Left kidney (tissue), 8 donors: ENCODE measurements at places on chromosomes 12 and 14. TPM values are rescaled to one million over a fixed set of nuclear protein-coding genes. Genes with fewer than 3 reads are reported as not detected.

PEBP1 gene
- 263 TPM for polyA plus RNA-seq

SLC2A14 gene
- polyA plus RNA-seq, result 0.67 TPM

DNA sequence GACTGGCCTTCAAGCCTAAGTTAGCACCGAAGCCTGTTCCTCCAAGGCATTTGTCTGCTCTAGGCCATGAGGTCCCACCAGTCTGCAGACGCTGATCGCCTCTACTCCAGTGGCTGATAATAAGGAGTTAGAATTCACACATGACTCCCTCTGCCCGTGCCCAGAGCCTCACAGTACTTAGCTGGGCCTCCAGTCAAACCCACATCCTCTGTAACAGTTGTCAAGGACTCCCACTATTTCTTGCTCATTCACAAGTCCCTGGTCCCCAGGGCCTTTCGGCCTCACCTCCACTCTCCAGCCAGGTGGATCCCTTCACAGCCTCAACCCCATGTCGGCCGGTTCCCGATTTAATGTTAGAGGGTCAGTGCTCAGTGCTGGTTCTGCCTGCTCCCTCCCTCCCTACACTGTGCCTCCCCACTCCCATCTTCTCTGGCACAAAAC is 6.3 kb upstream of the KRT5 start:
- DNase-seq, result no peak

- DNase-seq, result no peak
These were observed 213.1 kb upstream of the FLRT2 start for GRCh38 chr14:85316701-85317410.

- no peak for DNase-seq
These were observed 334.3 kb upstream of the SYT1 start for GRCh38 chr12:78530100-78530765.

DNA sequence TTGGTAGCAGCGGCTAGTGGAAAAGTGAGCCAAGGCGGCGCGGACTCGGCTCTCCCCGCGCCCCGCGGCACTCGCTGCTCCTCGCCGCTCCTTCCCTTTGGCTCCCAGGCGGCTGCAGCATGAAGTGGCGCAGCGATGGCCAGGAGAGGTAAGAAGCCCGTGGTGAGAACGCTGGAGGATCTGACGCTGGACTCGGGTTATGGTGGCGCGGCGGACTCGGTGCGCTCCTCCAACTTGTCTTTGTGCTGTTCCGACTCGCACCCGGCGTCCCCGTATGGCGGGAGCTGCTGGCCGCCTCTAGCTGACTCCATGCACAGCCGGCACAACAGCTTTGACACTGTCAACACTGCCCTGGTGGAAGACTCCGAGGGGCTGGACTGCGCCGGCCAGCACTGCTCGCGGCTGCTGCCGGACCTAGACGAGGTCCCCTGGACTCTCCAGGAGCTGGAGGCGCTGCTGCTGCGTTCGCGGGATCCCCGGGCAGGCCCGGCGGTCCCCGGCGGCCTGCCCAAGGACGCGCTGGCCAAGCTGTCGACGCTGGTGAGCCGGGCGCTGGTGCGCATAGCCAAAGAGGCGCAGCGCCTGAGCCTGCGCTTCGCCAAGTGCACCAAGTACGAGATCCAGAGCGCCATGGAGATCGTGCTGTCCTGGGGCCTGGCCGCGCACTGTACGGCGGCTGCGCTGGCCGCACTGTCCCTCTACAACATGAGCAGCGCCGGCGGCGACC is 225.6 kb upstream of the CRY1 start:
- DNase-seq, result no peak
